ENCODE measurements at places on chromosomes 7 and 10.
A peak's percentile ranks its signal among the peaks of the same experiment; 100 is the strongest.

DNA sequence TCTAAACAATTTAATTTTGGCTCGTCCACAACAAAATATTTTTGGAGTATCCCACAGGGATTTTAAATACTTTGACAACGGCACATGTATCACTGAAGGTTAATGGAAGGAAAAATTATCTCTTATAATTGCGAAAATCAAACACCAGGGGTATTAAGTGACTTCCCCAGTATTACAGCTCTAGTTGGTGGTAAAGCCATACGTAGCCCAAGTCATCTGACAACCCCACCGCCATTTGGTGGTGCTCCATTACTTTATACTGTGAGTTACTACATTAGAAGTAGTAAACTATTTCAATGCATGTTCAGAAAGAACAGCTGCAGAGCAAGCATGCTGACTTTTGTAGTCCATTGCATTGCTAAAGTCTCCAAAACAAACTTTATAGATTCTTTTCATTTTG is 179.7 kb downstream of the HGF start:
- DNase-seq = no peak

DNA sequence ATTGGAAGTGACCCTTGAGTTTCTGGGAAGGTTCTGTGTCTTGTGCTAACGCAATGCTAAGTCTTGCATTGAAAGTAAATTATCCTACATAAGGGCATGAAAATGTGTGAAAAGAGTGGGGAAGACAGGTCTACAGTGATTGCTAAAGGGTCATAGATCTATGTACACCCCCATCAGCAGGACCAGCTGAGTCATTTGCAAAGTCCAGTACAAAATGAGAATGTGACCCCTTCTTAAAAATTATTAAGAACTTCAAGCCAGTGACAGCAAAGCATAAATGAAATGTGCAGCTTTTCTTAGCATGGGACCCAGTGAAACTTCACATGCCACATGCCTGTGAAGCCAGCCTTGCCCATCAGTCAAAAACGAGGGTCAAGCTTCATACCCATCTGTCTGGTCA is 640.7 kb upstream of the MKI67 start:
- DNase-seq = no peak

- DNase-seq = no peak
These were observed 150.6 kb downstream of the CACNB2 start for GRCh38 chr10:18290651-18291313.

DNA sequence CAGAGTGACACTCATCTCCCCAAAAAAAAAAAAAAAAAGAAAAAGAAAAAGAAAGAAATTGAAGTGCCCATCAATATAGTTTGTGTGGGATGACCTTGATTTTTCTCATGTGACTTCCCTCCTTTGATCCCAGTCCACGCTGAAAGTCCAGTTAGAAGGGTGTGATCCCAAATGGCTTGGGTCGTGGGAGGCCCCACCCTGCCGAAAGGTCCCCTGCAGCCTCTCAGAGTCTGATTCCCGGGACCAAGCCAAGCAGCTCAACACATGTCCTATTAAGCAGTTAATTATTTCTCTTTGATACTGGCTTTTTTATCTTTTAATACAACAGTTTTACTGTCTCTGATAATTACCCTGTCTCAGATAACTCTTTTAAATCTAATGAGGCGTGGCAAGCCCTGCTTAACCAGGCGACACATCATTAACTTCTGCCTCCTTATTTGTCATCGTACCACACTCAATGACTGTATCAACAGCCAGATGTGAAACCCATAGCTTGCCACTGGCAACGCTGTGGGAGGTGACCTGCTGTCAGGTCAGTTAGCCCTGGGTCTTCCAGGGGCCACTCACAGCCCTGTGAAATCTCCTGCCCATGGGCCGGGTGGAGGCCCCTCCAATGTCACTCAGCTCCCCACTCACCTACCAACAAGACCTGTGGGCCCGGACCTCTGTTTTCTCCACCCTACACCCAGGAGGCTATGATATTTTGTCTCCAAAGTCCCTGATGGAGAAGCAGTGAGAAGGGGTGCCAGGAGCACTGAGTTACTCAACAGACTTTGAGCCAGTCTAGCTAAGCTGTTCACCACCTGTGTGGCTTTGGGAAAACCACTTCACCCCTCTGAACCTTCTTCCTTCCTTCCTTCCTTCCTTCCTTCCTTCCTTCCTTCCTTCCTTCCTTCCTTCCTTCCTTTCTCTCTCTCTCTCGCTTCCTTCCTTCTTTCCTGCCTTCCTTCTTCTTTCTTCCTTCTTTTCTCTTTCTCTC is 110.0 kb upstream of the SFMBT2 start:
- DNase-seq = no peak

- peak; percentile 84 for DNase-seq
These were observed 37.2 kb downstream of the ERLIN1 start for GRCh38 chr10:100148353-100149211.

Data from iris pigment epithelial cell (primary cell).